ENCODE measurements at places on chromosomes 7 and 10. TPM values are rescaled to one million over a fixed set of nuclear protein-coding genes. Genes with fewer than 3 reads are reported as not detected.

DNA sequence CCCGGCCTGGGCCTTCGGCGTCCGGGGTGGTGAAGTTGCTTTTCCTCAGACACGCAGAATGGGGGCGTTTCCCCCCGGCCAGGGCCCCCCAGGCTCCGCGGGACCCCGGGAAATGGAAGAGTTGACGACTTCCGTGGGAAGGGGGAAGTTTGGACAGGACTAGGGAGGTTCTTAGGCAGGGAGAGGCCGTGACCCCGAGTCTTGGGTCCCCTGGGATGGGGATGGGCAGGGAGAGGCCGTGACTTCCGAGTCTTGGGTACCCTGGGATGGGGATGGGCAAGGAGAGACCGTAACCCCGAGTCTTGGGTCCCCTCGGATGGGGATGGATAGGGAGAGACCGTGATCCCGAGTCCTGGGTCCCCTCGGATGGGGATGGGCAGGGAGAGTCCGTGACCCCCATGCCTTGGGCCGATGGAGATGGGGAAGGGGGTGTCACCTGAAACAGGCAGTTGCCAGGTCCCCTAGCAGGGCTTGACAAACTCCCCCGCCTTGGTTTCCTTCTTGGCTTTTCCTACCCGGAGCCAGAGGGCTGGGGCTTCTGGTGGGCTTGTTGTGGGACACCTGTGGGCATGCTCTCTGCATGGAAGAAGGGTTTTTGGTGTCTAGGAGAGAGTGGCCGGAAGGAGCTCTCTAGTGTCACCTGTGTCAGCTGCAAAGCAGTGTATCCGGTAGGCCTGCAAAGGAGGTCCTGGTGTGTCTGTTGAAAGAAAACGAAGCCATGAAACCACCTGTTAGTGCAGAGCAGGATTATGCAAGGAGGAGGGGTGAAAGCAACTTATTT, 1.1 kb downstream of the TRRAP start:
- peak; percentile 65 for DNase-seq

DNA sequence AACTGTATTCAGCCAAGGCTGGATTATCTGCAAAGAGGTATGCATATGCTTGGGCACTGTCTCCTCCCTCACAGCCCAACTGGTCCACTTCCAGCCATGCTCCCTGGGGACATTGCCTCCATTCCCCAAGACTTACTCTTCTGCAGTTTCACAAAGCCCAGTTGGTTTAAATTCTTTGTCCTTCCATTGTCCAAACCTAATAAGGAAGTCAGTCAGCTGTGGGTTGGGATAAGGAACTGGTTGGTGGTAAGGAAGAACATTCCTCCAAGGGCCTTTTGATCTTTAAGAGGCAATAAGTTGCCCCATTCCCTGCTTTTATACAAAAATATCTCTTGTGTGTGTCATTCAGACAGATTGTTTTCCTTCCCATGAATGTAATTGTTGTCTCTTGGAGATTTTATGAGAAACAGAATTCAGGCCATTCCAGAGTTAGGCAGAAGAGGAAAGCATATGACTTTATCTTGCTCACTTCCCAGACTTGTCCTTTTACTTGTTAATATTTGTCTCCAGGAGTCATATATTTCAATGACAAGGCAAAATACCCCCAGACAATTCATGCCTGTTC, 673.7 kb downstream of the SUGCT start:
- no peak for DNase-seq

GRCh38 chr10:113435881-113436280, 117.0 kb upstream of the HABP2 start:
- DNase-seq: no peak

GRCh38 chr10:31615129-31615528, 296.1 kb downstream of the ZEB1 start:
- DNase-seq: no peak

DNA sequence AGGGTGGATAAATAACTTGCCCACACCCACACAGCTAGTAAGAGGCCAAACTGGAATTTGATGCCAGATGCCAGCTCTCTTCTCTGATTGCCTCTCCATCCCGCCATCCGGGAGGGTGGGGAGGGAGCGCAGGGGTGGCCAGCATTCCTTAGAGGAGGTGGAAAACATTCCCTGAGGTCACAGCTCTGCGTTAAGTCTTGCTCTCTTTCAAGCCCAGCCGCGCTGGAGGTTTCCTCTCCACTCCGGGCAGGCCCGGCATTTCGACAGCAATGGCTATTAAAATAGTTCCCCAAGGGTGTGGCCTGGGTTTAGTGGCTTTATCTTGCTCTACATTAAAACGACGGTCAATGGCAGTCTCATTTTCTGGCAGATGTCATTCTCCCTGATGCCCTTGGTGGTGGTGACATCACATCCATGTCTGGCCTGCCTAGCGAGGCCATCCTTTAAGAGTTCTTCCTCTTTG, 16.1 kb upstream of the C10orf71 start:
- DNase-seq: no peak

DNA sequence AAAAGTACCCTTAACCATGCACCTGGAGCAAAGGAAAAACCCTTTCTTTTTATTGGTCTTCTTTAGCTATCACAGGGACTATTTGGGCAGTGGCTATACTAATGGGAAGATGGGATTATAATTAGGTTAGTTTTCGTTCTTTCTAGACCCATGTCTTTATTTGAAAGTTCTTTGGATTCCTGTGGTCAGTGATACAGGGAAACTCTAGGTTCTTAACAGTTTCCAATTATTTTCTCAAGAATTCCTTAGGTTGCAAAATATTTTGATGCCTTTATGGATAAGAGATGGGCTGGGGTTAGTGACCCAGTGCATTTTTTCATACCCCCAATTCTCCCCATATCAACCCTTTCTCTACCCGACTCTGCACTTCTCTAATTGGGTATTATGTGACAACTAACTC, 49.0 kb downstream of the ADD3 start:
- no peak for DNase-seq

DNA sequence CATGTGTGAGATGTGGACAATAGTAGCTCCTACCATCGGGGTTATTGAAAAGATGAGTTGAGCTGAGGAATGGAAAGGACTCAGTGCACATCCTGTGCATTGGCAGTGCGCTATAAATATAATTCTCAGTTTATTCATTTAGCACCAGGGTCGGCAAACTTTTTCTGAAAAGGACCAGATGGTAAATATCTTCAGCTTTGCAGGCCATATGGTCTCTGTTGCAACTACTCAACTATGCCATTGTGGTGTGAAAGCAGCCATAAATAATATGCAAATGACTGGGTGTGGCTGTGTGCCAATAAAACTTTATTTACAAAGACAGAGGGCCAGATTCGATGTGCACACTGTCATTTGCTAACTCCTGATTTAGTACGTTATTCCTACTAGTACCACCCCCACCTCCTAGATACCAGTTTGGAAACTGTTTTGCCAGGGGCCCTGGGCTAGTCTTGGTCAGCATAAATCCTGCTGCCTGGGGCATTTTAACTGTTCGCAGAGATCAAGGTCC, 422.9 kb upstream of the MKI67 start:
- DNase-seq: no peak

DNA sequence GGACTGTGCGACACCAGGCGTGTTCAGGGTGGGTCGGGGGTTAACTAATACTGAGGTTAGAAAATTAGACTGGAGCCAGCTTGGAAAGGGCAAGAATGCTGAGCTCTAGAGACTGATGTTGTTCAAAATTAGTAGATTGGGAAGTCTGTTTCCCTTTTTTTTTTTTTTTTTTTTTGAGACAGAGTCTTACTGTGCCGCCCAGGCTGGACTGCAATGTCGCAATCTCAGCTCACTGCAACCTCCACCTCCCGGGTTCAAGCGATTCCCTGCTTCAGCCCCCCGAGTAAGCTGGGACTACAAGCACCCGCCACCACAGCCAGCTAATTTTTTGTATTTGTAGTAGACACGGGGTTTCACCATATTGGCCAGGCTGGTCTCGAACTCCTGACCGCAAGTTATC, 2.7 kb upstream of the CPVL start:
- DNase-seq: no peak

DNA sequence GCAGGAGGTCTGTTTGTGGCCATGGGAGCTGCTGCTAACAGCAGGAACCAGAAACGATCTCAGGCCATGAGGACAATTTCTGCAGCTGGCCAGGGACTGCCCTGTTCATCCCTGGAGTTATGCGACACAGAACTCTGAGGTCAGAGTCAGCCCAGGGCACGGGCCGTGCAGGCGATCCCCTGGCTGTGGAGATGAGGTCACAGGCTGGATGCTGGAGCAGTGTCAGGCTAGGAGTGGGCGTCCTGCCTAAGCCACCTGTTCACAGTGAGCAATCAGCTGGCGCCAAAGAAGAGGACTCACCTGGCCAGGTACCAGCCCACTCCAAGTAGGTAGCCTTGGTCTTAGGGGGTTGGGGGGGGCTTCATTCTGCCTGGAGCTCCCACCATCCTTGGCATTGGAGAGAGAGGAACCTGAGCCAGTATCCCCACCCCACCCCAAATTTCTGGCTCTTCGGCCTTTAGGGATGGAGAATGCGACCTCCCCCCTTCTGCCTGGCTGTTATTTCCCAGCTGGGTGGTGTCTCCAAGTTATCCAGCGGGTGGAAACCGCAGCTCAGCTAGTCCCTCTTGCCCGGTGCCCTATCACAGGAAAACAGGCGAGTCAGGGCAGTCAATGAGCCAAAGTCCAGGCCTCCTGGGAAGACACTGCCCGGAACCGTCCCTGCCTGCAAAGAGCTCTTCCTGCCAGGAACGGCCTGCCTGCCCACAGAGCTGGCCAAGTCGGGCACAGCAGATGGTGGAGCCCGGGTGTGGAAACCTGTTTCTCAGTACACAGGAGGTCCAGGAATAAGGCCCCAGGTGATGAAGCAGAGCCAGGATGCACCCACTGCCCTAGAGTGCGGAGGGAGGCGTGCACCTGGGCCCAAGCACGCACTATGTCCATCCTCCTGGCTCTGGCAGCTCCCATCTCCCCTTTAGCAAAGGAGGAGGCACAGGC, 1.8 kb upstream of the TTYH3 start:
- DNase-seq: no peak

DNA sequence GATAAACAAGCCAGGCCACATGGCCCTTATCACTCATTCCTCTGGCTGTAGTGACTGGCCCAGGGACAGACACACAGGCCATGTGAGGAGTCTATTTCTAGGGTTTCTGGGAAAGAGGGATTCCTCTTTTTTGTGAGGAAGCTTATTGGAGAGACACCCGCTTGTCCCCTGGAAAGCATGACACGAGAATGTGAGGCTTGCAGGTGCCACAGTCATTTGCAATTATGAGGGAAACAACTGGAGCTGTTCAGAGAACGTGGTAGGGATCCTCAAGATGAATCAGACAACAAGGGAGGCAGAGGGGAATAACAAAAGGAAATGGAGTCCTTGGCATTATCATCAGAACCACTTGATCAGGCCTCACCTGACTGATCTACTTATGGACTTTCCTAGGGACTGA, 64.5 kb downstream of the ADCYAP1R1 start:
- DNase-seq: no peak

DNA sequence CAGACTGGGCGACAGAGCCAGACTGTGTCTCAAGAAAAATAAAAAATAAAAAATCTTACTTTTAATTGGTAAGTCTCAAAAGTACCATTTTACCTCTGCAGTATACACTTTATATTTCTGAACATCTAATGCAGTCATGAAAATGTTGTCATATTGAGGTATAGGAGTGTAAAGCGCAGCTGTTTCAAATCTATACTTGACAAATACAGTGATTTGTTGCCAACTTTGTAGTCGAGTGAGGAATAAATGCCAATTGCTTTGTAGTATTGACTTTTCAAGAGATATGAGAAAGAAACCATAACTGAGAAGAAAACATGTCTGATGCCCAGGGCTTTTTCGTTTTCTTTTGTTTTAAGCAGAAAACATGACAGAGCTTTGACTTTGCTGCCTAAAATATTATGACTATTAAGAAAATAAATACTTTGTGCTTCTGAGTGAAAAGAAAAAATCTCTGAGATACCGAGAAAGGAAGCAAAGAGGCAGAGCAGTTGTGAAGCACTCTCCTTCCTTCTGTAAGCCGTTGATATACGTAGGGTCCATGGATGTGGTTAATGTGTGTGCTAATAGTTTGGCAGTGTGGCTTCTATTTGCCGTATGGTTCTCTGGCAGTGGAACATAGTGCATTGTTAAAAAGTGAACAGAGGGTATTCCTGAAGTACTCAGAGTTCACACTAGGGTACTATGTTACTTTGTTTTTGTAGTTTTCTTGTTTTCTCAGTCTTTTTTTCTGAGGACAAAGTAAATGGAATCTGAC, 38.2 kb downstream of the AVL9 start:
- no peak for DNase-seq

The SLC18A3 gene
- total RNA-seq: not detected

The CPN1 gene
- not detected for total RNA-seq
